ENCODE measurements at places on chromosomes 5 and 9.

GRCh38 chr5:126947146-126948010, 83.0 kb downstream of the MARCHF3 start:
- no peak for DNase-seq

DNA sequence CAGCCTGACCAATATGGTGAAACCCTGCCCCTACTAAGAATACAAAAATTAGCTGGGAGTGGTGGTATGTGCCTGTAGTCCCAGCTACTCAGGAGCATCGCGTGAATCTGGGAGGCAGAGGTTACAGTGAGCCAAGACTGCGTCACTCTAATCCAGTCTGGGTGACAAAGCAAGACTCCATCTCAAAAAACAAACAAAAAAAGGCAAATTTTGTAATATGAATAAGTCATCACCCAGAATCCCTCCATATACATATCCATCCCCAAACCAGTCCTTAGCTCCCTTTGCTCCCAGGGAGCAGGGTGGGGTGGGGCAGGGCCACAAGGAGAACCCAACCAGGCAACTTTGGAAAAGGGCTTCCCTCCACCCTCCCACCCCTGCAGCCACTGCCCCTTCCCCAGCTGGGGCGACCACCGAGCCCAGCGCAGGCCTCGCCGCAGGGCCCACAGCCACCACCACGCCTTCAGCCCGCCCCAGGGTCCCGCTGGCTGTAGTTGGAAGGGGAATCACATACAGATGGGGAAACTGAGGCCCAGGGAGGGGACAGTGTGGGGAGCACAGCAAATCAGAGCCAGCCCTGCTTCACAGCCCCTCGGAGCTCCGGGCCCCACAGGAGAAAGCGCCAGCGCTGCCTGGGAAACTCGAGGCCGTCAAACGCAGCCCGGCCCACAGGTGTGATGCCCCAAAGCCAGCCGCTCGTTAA, 7.8 kb downstream of the NOTCH1 start:
- DNase-seq, result no peak

DNA sequence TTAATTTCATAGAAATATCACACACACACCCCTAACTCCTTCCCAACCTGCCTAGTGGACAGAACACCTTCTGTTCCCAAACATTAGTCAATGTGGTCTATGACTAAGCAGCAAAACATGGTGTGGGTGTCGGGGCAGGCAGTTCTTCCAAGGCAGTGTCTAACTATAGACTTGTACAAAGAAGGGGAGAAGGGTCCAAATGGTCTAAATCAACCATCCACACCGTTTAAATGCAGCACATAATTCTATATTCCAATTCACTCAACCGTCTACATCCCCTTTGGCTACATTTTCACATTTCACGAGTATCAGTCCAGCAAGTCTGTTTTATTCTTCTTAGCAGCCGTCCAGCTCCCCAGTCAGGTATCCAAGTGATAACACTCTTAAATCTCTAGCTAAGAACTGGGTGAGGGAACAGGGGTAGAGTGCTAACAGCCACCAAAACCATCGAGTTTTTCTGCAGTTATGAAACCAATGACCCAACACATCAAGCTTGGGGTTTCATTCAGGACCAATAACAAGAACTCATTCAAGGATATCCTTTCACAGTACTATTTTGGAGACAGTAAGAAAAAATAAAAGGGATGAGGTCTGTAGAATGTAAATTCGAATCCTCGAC, 3.3 kb downstream of the ZNF608 start:
- DNase-seq, result peak; percentile 91

DNA sequence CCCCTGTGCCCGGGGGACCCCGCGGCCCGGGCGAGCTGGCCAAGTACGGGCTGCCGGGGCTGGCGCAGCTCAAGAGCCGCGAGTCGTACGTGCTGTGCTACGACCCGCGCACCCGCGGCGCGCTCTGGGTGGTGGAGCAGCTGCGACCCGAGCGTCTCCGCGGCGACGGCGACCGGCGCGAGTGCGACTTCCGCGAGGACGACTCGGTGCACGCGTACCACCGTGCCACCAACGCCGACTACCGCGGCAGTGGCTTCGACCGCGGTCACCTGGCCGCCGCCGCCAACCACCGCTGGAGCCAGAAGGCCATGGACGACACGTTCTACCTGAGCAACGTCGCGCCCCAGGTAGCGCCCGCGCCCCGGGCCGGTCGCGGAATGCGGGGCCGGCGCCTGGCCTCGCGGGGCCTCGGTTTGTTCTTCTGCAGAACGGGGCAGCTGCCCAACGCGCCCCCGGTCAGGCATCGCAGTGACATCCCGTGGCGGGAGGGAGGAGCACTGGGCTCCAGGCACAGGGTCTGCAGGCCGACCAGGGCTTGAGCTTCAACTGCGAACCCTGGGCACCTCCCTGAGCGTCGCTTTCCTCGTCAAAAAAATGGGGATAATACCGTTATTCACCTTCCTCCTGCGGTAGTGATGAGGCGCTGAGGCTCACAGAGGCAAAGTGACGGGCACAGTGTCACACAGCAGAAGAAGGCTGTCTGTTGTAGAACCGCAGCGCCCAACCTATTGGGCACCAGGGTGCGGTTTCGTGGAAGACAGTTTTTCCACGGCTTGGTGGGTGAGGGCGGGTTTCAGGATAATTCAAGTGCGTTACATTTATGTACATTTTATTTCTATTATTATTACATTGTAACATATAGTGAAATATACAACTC, 777 bp downstream of the ENDOG start:
- DNase-seq, result no peak

DNA sequence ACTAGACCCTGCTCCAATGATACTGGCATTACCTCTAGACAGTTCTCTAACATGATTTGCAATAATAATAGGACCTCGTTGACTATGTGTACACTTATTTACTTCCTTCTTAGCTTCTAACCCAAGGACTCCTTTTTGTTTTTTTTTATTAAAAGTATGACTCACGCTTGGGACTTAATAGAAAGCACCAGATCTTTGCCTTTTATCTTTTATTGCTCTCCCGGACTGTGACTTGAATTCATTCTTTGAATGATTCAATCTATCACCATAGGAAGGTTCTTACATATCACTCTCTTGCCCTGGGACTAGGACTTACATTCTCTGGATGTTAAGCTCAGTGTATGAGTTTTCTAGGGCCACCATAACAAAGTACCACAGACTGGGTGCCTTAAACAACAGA, 9.0 kb downstream of the C9 start:
- DNase-seq, result no peak

Measured in ACHN (cell line).